ENCODE measurements at places on chromosomes 5 and 9. TPM values are rescaled to one million over a fixed set of nuclear protein-coding genes. Genes with fewer than 3 reads are reported as not detected.

The PCDHA11 gene
- 0.28 TPM for total RNA-seq

GRCh38 chr5:56565283-56565615 lies 250.1 kb upstream of the MAP3K1 start:
- no peak for DNase-seq

DNA sequence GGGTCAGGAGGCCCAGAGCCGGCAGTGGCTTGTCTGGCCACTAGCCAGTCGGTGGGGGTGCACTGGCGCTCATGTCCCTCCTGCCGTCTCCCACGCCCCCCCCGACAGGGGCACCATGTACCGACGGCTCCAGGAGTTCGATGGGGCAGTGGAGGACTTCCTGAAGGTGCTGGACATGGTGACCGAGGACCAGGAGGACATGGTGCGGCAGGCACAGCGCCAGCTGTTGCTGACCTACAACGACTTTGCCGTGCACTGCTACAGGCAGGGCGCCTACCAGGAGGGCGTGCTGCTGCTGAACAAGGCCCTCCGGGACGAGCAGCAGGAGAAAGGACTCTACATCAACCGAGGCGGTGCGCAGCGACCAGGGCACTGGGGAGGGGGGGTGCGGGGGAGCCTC lies 8.1 kb downstream of the TTC16 start:
- no peak for DNase-seq

DNA sequence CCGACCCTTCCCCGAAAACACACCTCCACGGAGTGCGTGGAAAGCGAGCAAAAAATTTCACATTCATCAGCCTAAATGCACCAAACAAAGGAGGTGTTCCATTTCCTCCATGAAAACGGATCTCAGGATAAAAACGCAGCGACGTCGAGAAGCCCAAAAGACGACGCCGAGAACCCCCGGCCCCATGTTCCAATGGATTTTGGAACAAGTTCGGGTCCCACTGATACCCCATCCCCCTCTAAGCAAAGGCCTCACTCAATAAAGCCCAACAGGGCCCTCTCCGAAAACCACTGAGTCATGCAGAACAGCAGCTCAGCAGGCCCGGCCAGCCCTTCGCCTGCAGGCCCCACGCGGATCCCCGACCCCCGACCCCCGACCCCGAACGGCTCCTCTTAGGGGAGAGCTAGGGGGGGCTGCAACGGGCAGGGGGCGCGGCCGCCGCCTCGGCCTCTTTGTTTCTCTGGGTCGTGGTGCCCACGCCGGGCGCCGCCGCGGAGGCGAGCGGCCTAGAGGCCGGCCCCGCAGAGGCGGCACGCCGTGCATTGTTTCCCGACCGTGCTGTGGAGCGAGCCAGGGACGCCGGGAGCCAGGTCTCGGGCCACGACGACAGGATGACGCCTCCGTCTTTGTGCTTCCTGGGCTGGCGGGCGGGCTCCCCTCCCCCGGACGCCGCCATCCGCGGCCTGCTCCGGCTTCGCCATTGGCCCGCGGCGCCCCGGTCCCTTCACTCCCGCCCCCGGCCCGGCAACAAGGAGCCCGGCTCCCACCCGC lies 915 bp downstream of the ZFAND5 start:
- DNase-seq: peak; percentile 77

DNA sequence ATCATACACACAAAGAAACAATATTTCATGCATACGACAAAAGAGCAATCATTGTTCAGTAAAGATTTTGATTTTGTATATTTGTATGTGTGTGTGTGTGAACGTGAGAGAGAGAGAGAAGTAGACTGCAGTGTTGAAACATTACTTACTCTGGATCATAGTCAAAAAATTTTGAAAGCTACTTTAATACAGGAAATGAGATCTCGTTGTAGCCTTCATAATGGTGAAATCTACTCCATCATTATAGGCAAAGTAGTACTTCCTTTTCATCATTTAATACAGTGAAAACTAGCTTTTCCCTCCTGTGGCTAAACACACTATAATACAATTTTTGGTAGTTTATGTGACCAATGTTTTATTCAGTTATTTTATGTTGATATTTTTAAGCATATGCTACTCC lies 1427.7 kb upstream of the C9orf72 start:
- DNase-seq: no peak

The GNA14 gene
- total RNA-seq: 34.9 TPM

DNA sequence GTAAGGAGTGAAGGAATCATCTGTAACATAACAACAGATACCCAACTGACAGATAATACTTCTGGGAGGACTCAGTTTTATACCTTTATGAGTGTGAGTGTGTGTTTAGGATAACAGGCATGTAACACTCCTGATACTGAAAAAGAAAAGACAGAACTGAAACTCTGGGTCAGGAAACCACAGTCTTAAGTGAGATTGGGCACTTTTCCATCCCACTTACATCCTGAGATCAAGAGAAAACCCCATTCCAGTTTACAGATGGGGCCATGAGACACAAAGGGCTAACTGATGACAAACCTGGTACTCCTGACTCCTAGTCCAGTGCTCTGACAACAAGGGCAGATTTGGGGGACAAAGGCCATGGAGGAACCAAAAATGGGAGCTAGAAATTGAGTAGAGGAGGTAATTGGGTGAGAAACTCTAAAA lies 18.0 kb downstream of the IL5 start:
- no peak for DNase-seq

DNA sequence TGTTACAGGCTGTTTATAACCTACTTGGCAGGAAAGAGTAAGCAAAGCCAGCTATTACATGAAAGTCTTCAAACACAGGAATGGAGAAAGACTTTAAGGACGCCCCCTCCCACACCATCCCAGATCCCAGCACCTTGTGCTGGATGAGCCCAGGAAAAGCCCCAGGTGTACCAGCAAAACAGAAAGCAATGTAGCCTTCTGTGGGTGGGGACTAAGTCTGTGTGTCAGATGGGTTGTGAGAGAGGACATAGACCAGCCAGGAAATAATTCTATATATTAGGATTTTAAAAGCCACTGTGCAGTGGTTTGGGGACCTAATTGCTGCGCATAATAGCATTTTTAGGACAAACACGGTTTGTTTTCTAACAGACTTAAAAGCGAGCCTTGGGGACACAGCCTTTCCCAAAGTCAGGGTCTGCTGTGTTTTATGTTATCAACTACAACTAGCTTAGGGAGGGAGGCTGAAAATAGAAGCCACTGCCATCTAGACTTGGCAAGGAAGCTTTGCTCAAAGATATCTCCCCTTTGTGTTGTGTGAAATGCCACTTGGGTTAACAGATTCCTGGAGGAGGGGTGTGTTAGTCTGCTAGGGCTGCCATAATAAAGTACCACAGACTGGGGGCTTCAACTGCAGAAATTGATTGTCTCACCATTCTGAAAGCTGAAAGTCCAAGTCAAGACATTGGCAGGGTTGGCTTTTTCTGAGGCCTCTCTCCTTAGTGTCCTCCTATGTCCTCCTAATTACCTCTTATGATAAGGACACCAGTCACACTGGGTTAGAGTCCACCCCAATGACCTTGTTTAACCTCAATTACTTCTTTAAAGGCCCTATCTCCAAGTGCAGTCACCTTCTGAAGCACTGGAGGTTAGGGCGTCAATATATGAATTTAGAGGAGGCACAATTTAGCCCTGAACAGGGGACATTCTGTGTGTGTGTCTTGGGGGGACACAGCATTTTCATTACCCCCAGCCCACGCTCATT lies 17.2 kb upstream of the UBE2QL1 start:
- no peak for DNase-seq

GRCh38 chr5:75933489-75933888 lies 149.7 kb upstream of the SV2C start:
- peak; percentile 1 for DNase-seq

The CFAP157 gene
- not detected for total RNA-seq

- DNase-seq: no peak
These were observed 19.8 kb downstream of the SLC6A18 start for GRCh38 chr5:1244976-1245375.

Measured in dermis blood vessel endothelial cell (primary cell).